Right atrium auricular region (tissue), 2 donors: ENCODE measurements at places on chromosomes 5 and 9. TPM values are rescaled to one million over a fixed set of nuclear protein-coding genes. Genes with fewer than 3 reads are reported as not detected.

DMRT2 gene
- total RNA-seq: not detected

NR5A1 gene
- total RNA-seq: not detected

ORM2 gene
- not detected for total RNA-seq

RIOK2 gene
- 19.2 TPM for total RNA-seq

ZNG1A gene
- total RNA-seq: 15.0 TPM

C9orf50 gene
- not detected for total RNA-seq

TRAF1 gene
- 2.0 TPM for total RNA-seq

INSYN2B gene
- not detected for total RNA-seq

TICAM2 gene
- 1.1 TPM for total RNA-seq

SPINK7 gene
- not detected for total RNA-seq

CANX gene
- total RNA-seq: 288 TPM

LCP2 gene
- 6.5 TPM for total RNA-seq

NDFIP1 gene
- 69.3 TPM for total RNA-seq

TEK gene
- total RNA-seq: 30.7 TPM

PLCXD3 gene
- 44.5 TPM for total RNA-seq

RAB3C gene
- 0.16 TPM for total RNA-seq

FAM163B gene
- total RNA-seq: not detected

TCF7 gene
- total RNA-seq: 1.3 TPM

RALGDS gene
- 30.1 TPM for total RNA-seq

POU5F2 gene
- 0.35 TPM for total RNA-seq

FIBCD1 gene
- total RNA-seq: 4.6 TPM

BRD8 gene
- 20.2 TPM for total RNA-seq

CDC20B gene
- total RNA-seq: not detected

CCDC152 gene
- total RNA-seq: 0.89 TPM

DAB2 gene
- total RNA-seq: 17.5 TPM

IARS1 gene
- 40.1 TPM for total RNA-seq

PCDHGA4 gene
- 4.4 TPM for total RNA-seq

GPR21 gene
- 1.4 TPM for total RNA-seq

IGIP gene
- total RNA-seq: 13.7 TPM

PAX5 gene
- total RNA-seq: 0.59 TPM

NUDT12 gene
- 11.5 TPM for total RNA-seq

GLRA1 gene
- not detected for total RNA-seq

C9orf40 gene
- total RNA-seq: 1.7 TPM

SLCO6A1 gene
- total RNA-seq: not detected

FBXO4 gene
- 2.8 TPM for total RNA-seq

FAM78A gene
- 55.3 TPM for total RNA-seq

RAD50 gene
- total RNA-seq: 11.5 TPM

SPAG8 gene
- 1.6 TPM for total RNA-seq

FOXD4L3 gene
- total RNA-seq: not detected

WNT8A gene
- total RNA-seq: not detected
